ENCODE measurements at places on chromosomes 11 and 22.
A peak's percentile ranks its signal among the peaks of the same experiment; 100 is the strongest.

DNA sequence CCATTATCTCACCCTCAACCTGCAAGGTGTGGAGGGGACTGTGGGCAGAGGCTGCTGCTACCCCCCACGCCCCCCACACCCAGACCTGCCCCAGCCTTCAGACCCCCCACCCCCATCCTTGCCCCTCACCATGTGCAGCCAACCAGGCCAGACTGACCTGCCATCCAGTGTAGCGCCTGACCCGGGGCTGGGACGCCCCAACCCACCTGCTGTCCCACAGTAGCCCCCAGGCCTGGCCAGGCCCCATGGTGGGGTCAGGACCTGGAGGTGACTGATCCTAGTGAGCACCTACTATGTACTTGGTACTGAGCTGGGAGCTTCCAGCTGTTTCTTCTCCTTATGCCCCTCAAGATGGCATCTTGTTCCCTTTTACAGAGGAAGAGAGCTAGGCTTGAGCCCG is 113.1 kb downstream of the CACNA1I start:
- no peak for DNase-seq

DNA sequence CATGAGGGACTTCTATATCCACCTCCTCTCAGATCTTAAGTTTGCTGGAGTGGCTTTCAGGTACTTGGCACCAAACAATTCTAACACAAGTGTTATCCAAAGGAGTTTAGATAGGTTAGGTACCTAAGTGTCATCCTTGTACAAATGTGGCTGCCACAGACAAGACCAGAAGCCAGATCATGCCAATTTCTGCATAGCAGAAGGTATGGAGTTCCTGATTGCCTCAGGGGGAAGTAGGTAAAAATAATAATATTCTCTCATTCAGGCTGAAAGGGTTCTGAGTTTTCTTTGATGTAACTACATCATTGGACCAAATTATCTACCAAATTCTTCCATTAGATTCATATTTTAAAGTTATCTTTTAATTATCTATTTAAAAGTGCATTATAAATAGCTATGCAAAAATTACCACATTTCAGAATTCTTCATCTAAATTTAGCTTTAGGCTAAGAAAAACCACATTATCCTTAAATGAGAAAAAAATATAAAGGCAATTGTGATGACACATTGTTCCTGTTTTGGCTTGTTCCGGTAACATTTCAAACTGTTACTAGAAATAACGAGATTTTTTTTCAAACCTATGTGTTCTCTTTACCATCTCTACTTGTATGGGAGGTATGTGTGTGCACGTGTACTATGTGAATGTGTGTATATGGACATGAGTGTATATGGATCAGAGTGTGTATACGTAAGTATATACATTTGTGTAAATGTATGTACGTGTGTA is 66.2 kb upstream of the POU2AF2 start:
- DNase-seq = no peak

DNA sequence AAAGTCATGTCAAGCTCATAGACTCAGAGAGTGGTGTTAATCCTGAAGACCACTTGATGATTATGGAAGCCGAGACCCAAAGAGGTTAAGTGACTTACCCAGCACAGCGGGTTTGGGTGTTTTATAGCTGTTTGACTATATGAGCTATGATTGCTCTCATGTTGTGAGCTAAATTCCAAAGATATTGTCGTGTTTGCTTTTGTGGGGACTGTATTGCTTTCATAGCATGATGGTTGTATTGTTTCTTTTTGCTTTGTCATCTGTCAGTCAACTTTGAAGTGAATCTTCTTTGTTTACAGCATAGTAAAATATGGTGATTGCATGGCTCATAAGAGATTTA is 23.7 kb downstream of the NF2 start:
- DNase-seq = no peak

- peak; percentile 40 for DNase-seq
Measured at GRCh38 chr11:85626496-85626895, 648 bp downstream of the DLG2 start.

DNA sequence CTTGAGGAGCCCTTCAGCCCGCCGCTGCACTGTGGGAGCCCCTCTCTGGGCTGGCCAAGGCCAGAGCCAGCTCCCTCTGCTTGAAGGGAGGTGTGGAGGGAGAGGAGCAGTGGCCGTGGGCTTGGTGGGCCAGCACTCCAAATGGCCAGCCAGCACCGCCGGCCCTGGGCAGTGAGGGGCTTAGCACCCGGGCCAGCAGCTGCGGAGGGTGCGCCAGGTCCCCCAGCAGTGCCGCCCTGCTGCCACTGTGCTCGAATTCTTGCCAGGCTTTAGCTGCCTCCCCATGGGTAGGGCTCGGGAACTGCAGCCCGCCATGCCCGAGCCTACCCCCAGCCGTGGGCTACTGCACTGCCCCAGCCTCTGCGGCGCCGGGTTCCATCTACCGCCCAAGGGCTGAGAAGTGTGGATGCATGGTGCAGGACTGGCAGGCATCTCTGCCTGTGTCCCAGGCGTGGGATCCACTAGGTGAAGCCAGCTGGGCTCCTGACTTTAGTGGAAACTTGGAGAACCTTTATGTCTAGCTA is 82.7 kb downstream of the KCNA4 start:
- no peak for DNase-seq

DNA sequence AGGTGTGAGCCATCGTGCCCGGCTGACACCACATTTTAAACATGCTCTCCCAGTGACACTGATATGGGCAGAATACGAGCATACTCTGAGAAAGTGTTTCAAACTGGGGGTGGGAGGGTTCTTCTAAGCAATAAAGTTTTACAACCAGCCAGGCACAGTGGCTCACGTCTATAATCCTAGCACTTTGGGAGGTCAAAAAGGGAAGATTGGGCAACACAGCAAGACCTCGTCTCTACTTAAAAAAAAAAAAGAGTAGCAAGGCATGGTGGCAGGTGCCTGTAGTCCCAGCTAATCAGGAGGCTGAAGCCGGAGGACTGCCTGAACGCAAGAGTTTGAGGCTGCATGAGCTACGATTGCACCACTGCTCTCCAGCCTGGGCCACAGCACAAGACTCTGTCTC is 2.2 kb downstream of the GANAB start:
- DNase-seq = no peak

DNA sequence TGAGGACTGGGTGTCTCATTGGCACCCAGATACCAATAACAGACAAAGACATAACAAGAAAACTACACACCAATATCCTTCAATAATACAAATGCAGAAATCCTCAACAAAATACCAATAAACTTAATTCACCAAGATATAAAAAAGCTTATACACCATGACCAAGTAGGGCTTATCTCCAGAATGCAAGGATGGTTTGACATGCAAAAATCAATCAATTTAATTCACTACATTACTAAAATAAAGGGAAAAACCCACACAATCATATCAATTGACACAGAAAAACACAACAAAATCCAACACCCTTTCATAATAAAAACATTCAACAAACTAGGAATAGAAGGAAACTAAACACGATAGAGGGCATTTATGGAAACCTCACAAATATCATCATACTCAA is 40.6 kb downstream of the LHFPL7 start:
- DNase-seq = no peak

DNA sequence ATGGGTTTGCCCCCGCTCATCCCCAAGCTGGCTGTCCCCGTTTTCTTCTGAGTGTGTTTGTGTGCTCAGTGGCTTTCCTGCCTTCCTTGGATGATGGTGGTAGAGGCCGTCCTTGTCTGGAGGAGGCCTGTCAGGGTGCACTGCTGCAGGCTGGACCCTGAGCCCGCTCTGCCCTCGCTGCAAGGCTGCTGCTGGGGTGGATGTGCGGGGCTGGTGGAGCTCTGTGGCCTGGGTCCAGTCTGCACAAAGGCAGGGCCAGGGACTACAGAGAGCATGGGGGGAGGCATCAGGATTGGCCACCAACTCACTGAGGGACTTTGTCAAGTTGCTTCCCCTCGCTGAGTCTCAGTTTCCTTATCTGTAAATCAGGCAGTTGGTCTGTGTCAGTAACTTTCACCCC is 275.0 kb downstream of the KIRREL3 start:
- no peak for DNase-seq

DNA sequence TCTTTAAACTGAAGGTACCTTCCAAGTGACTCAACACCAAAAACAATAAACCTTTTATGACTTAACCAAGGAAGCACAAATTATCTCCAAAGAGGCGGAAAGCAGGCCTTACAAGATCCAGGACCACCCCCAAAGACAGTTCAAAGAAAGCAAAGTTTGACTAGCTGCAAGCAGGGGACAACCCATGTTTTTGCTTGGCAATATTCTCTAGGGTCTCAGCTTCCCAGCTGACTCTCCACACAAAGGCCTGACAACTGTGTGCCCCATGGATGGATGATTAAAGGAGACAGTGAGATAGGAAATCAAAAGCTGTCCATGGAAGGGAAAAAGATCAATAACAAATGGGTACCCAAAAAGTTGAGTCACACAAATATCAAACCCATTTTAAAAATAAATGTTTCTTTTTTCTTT is 232.2 kb downstream of the DDX10 start:
- DNase-seq = no peak

GRCh38 chr22:40449676-40450035 is 79.3 kb downstream of the SGSM3 start:
- DNase-seq = no peak

DNA sequence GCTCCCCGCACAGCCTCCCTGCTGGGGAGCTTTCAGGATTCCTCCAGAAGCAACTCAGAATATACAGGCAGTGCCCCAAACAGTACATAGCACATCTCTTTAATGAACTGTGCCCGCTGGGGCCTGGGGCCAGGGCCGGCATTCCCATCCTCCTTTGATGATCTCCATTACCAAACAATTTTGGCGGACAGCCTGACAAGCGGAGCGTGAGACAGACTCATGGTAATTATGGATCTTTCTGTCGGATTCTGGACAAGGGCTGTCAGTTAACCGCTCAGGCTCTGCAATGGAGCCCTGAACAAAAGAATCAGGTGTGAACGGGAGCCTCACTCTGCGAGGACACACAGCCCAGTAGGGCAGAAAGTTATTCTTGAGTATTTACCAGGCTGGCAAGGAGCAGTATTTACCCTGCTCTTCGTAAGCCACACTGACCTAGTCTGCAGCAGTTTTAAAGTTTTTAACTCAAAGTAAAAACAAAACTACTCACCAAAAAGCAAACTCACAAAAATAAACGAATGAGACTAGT is 174.0 kb downstream of the TBC1D22A start:
- no peak for DNase-seq

- no peak for DNase-seq
Measured at GRCh38 chr11:65065851-65066250, 7.5 kb upstream of the NAALADL1 start.

DNA sequence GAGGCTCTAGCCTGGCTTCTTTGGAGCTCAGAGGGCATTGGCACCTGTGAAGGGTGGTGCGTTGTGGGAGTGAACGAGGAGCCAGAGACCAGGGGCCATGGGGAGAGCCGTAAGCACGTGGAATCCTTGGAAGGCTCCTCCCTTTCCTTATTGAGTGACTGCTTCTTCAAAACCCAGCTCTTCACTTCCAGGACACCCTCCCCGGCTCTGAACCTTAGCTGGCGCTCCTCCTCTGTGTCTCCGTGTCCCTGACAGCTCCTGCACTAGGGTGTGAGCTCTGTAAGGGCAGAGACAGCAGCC is 26.3 kb downstream of the POLR3H start:
- DNase-seq = no peak

- DNase-seq = no peak
Measured at GRCh38 chr11:7186676-7187075, 65.0 kb upstream of the SYT9 start.
